ENCODE measurements at places on chromosomes 6 and 20.

GRCh38 chr20:4942331-4942730 is 59.0 kb downstream of the SLC23A2 start:
- DNase-seq, result no peak

DNA sequence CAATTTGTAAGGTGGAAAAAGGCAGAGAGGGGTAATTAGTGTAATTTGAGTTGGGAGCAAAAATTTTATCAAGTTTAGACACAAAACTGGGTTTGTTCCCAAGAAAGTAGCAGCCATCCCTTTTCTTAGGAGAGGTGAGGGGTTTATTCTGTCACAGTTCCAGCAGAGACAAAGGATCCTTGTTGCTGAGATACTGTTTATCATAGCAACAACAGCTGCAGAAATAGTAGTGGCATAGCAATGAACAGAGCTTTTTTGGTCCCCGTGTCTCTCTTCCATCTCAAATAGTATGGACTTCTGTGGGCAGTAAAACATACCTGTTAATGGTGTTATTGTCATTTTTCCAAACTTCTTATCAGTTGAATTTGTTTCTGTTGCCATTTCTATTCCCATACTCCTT is 23.9 kb downstream of the ZKSCAN8 start:
- no peak for DNase-seq

DNA sequence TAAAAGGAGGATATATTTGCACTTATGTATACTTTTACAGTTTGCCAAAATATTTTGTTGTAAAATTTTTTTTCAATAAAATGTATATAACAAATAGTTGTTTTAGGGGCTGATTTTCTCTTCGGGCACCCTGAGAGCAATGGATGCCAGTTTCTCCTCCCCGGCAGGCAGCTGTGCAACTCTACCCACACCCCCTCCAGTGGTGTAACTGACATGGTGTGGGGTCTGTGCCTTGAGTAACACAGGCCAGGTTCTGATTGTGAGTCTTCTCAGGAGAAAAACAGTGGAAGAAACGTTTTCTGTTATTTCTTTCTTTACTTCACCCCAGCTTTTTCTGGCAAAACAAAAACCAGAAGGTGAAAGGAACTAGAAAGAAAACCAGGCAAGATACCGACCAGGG is 6.1 kb downstream of the FOXF2 start:
- no peak for DNase-seq

DNA sequence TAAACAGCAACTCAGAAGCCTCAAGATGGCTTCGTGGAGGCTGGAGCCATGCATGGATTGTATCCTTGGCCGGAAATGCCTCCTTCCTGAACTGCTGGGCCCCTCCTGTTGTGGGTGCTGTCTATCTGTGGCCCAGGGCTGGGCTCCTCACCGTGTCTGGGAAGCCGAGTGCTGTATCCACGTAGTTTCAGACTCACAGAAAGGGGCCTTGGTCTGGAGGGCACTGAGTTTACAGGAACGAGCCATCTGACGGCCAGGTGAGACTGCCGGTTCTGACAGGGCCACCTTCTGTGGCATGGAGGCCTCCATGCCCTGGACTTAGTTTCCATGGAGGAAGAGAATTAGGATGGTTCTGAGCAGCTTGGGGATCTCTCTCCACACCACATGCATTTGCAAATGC is 142.2 kb downstream of the ERMARD start:
- no peak for DNase-seq

- no peak for DNase-seq
Measured at GRCh38 chr6:130831607-130832006, 4.4 kb downstream of the SMLR1 start.

DNA sequence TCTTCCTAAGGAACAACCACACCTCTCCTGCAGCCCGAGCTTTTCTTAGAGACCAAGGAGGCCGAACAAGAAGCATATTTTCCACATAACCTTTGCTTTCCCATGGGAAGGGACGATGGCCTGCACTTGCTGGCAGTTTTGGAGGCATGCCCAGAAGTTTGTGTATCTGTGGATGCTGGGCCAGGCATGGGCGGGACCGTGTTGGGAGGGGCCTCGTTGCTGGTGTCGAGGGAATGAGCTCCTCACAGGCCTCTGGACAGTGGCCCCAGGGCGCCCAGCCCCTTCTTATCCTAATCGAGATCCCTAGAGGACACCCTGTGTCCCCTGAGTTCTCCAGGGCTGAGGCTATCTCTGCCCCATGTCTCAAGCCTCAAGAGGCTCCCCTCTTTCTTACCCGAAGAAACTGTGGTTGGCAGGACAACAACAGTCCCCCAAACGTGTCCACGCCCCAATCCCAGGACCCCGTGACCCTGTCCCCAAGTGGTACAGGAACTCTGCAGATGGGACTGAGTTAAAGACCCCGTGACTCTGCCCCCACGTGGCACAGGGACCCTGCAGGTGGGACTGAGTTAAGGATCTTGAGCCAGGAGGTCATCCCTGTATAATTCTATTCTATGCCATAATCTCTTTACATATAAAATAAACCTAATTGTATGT is 99.5 kb upstream of the BHLHE23 start:
- DNase-seq, result peak; percentile 26

GRCh38 chr20:56690531-56691175 is 61.5 kb downstream of the TFAP2C start:
- DNase-seq, result no peak

GRCh38 chr6:55379471-55379870 is 52.2 kb downstream of the GFRAL start:
- no peak for DNase-seq

DNA sequence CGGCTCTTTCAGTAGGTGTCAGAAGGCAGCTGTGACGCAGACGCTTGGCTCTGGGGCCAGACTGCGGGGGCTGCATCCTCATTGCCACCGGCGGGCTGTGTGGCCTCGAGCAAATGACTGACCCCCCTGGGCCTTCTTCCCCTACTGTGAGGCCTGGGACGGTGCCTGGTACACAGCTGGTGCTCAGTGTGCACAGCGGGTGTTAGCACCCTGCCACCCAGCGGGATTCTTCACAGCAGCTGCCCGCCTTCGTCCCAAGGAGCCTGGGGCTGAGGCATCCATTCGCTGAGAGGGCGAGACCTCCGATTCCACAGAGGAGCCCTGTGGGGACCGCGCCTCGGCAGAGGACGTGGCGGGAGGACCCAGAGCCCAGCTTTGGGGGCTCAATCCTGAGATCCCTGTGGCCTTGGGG is 10.6 kb downstream of the SLCO4A1 start:
- no peak for DNase-seq

DNA sequence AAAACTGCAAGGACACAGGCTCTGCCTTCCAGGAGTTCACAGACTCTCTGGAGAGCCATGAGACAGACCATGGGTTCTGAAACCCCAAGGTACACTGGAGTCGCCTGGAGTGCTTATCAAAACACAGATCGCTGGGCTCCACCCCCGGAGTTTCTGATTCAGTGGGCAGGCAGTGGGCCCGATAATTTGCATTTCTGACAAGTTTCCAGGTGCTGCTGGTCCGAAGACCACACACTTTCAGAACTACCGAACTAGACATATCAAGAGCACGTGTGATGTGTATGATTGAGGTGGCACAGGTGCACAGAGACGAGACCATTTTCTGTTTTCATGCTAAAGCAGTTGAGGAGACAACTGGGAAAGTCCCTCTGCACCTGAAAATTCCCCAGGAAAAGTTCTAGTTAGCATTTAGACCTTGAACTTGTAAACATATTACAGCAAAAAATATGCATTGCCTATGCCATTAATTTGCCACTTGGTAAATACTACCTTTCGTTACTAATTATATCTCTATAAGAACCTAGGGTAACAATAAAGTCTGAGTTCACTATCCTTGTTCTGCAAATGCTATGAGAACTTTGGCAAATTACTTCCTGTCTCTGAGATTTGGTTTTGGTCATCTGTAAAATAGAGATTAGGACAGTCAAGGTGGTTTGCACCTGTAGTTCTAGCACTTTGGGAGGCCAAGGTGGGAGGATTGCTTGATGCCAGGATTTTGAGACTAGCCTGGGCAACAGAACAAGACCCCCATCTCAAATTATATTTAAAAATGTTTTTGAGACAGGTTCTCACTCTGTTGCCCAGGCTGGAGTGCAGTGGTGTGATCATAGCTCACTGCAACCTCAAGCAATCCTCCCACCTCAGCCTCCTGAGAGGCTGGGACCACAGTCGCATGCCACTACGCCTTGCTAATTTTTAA is 14.3 kb upstream of the PIM1 start:
- no peak for DNase-seq

DNA sequence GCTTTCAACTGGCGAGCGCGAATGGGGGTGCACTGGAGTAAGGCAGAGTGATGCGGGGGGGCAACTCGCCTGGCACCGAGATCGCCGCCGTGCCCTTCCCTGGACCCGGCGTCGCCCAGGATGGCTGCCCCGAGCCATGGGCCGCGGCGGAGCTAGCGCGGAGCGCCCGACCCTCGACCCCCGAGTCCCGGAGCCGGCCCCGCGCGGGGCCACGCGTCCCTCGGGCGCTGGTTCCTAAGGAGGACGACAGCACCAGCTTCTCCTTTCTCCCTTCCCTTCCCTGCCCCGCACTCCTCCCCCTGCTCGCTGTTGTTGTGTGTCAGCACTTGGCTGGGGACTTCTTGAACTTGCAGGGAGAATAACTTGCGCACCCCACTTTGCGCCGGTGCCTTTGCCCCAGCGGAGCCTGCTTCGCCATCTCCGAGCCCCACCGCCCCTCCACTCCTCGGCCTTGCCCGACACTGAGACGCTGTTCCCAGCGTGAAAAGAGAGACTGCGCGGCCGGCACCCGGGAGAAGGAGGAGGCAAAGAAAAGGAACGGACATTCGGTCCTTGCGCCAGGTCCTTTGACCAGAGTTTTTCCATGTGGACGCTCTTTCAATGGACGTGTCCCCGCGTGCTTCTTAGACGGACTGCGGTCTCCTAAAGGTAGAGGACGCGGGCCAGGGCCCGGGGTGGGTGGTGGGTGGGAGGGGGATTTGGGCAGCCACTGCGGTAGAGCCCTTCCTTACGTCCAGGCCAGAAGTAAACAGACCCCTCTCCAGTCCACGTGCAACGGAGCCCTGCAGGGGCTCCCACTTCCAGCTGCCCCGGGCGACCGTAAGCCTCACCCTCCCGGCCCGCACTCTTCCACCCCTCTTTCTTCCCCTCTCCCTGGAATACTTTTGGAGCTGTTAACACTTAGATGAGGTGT is 998 bp downstream of the BMP2 start:
- DNase-seq, result peak; percentile 36

DNA sequence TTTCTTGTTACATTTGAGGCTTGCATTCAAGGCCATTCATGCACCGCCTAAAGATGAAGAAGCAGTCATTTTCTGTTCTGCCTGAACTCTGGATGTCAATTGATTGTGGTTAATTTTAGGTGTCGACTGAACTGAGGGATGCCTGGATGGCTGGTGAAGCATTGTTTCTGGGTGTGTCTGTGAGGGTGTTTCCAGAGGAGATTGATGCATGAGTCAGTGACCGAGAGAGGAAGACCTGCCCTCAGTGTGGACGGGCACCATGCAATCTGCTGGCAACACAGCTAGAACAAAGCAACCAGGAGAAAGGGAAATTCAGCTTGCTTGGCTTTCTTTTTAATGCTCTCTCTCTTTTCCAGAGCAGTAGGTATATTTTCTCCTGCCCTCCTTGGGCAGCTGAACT is 164.1 kb upstream of the ECI2 start:
- DNase-seq, result no peak

- no peak for DNase-seq
Measured at GRCh38 chr6:1923449-1923848, 313.7 kb downstream of the FOXC1 start.

- no peak for DNase-seq
Measured at GRCh38 chr20:8082989-8083388, 49.1 kb upstream of the PLCB1 start.

DNA sequence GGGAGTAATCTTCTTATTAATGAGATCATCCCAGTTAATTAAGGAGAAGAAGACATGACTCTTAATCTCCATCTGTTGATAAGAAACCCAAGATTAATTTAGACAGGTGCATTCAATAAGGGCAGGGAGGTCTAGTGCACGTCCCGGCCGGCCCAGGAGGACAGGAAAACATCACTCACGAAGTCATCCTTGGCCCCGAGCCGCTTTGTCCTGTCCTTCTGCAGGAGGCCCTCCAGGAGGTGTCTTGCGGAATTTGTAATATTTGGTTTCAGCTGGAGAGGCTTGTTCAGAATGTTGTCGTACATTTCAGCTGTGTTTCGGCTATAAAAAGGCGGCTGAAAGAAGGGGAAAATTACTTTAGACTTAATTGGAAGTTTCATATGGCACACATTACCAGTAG is 118.4 kb upstream of the SLC2A12 start:
- no peak for DNase-seq

DNA sequence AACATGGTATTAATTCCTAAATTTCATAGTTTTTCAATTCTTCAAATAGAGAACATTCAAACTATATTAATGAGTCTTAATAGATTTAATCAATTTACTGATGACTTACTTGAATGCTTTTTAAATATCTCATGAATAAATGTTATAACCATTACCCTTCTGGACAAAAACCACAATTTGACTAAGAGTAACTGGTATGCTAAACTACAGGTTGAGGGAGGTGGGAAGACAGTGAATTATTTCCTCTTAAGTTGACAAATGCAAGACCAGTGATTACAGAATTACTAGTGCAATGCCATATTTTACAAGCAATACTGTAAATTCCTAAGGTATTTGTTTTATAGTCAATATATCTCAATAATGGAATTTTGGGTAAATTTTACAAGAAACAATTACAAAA is 65.1 kb downstream of the REV3L start:
- DNase-seq, result no peak

DNA sequence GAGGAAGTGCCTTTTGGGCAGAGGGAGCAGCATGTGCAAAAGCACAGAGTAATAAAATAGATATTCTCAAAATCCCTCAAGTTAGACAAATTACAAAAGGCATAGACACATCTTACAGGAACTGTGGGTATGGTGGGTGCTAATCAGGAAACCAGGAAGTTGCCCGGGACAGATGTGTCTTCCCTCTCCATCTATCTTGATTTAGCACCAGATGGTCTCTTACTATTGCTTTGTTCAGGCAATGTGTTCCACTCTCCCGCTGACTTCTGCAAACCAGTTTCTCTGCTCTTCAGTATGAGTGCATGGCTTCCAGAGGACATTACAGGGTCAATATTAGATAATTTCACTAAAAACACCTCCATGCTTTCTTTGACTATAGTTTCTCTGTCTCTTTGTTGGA is 13.2 kb downstream of the CITED2 start:
- DNase-seq, result no peak

DNA sequence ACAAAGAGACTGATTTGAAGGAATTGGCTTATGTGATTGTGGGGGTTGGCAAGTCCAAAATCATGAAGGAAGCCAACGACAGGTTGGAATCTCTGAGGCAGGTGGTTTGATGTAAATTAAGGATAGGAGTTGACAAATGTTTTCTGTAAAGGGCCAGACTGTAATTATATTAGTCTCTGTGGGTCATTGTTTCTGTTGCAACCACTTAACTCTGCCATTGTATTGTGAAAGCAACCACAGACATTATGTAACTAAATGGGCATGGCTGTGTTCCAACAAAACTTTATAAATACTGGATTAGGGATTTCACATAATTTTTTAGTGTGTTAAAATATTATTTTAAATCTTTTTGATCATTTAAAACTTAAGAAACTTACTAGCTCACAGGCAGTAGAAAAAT is 199.2 kb upstream of the MYLIP start:
- no peak for DNase-seq
